ENCODE measurements at places on chromosomes 3 and 15.

DNA sequence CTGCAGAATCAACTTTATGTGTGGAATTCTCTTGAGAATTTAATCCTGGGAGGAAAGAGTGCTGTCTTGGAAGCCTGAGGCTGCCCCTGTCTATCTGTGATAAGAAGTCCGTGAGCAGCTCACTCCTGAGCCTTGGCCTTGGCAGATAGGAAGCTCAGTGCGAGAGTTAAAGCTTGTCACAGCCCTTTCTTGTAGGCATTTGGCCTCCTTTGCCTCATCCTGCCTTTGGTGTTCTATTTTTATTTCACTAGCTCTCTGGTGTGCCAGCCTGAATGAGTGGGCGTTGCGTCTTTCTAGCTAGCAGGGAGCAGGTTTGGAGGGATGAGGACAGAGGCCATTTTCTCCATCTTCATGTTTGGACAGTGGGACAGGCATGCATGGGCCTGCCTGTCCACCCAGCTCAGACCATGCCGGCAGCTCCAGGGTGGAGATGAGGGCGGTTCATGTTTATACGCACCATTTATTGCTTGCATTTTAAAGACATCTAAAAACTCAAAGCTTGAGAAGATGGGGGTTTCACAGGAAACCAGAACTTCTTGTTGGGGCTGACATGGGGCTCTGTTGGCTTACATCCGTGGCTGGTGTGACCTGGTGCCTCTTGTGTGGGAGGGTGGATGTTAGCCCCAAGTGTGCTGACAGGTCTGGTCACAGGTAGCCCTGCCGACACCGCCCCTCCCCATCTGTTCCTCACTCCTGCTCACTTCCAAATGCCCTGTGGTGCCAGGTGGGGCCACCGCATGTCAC, 29.8 kb downstream of the IRAK2 start:
- no peak for DNase-seq

DNA sequence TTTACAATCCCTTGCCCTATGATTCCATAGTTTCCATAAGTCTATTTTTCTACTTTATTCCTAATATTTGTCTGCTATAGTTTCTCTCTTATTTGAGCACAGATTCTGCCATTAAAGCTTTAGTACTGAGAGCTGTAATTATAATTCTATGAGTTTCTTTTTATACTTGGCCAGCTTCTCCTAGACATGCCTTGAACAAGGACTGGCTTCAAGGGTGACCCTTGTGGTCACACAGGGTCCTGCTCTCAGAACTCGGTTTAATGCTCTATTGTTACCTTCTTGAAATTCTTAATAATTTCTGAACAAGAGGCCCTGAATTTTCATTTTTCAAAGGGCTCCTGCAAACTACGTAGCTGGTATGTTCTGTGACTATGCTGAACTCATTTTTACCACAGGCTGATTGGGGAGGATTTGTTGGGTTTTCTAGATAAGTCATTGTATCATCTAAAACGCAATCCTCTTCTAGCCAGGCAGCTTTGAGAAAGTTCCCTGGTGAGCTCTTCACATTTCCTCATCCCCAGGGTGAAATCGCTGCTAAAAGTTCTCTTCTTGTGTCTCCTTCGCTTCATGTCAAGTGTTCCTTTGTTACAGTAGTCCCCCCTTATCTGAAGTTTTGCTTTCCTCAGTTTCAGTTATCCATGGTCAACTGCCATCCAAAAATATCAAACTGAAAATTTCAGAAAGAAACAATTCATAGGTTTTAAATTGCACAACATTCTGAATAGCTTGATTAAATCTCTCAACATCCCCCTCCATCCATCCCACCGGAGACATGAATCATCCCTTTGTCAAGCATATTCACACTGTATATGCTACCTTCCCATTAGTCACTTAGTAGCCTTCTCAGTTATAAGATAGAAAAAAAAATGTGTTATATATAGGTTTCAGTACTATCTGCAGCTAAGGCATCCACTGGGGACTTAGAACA, 12.6 kb upstream of the PLCL2 start:
- no peak for DNase-seq

DNA sequence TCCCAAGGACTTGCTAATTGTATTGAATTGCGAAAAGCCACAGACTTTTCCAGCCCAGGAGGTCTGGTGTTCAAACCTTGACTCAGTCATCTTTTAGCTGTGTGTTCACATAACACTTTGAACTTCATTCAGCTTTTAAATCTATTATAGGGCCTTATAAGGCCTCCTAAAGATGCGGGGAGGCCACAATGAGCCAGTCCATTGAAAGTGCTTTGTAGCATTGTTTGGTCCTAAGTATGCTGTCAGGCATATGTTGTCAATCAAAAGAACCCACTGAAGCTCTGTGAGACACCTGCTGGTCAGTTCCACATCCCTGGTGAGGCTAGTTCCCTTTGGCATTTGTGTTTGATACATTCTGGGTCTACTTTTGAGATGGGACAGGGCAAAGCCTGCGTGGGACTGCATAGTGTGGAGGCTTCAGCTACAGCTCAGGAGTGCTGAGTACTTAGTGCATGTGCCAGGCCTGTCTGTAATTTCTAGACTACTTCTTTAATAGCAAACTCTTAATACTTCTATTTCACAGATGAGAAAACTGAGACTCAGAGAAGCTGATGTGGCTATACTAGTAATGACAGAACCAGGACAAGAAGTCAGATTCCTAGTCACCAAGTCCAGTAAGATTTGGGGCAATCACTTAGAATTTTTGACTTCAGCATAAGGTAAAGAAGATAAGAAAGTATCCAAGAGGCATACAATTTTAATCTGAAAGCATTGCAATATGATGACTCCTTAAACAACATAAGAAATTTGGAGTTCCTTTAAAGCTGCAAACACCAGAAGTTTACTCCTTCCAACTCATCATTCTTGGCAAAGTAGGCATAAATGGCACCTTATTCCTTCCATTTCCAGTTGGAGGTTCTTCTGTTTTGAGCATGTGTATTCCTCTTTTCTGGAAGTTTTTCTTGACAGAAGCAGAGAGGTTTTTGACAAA, 213.0 kb downstream of the PDCD6IP start:
- no peak for DNase-seq

GRCh38 chr3:165884518-165884917, 47.3 kb upstream of the BCHE start:
- DNase-seq = no peak

GRCh38 chr15:65404186-65404872, 18.4 kb downstream of the IGDCC4 start:
- no peak for DNase-seq

- no peak for DNase-seq
Measured at GRCh38 chr3:110384601-110385000, 687.0 kb upstream of the NECTIN3 start.

DNA sequence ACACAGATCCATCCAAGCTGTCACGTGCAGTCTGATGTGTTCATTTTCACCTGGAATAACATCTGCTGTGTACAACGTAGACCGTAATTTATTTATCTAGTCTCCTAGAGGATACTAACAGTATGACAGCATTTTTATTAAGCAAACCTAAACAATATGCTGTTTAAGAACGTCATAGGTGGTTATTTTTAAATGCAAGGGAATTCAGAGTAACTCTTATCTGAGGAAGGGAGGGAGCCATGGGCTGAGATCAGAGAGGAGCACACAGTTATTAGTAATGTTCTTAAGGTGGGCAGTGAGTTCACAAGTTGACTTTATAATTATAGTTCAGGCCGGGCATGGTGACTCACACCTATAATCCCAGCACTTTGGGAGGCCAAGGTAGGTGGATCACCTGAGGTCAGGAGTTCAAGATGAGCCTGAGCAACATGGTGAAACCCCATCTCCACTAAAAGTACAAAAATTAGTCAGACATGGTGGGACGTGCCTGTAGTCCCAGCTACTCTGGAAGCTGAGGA, 193.6 kb downstream of the UACA start:
- DNase-seq = no peak

DNA sequence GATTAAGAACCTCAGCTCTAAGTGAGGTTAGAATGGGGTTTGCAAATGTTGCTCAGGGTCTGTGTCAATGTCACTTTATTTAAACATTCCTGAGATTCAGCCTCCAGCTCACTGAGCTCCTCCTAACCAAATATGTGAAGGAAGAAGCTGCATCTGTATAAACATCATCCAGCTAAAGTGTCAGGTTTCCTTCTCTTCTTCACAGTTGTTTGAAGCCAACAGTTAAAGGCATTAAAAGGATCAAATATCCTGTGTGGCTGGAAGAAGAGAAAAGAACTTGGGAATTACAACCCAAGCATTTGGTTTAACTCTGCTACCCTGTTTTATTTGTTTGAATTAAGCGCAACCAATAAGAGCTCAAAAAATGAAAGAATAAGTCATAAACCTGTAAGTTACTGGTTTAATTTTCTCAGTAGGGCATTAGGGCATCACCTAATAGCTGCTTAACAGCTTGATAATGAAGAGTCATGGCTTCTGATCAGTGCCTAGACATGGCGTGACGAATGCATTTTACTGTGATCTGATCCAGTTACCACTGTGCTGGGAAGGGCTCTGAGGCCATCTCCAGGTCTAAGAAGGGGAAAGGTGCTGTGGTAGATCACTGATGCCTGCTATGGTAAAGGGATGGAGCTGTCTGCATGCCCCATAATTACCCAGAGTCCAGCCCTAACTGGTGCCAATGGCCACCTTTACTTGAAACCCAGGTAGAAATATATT, 165.7 kb upstream of the TSC22D2 start:
- no peak for DNase-seq

GRCh38 chr3:14803101-14803980, 15.4 kb upstream of the FGD5 start:
- DNase-seq = no peak

DNA sequence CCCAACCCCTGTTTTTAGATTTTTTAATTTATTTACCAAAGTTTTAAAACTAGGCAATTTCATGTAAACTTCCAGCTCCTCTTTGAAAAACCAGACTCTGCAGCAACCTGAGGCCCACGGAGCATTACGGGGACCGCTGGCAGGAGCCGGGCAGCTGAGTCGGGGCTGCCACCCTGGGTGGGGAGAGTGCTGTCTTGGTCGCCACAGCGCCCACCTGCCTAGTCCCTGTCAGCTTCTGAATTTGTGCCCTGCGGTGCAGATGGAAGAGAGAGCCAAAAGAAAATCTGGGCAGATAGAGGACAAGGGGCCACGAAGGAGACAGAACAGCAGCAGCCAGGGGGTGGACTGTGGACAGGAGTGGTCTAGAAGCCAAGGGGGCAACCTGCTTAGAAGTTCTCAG, 34.6 kb downstream of the PXYLP1 start:
- DNase-seq = no peak

DNA sequence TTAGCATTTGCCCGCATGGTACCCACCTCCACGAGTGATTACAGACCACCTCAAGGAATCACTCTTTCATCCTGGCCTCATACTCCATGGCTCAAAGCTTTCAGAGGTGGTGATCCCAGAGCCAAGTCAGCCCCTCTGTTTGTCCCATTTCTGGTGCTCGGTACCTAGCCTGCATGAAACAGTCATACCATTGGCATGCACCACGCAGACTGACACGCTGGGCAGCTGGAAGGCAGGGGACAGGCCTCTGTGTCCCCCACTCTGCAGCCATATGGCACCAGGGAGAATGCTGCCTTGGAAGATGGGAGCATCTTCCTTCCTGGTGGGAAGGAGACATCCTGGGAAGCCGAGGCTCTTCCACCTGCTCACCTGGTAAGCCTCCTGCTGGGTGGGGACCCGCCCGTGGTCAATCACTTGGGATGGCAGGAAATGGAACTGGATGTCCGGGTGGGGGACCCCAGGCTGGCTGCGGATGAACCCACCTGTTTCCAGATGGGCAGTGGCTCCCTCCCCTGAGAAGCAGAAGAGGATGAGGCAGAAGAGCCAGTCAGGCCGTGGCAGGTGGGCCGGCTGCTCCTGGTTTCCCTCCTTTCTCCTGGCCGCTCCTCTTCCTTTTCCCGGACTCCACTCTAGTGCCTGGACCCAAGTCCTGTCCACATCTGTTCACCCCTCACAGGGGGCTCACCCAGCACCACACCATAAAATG, 26.9 kb downstream of the CHDH start:
- no peak for DNase-seq

DNA sequence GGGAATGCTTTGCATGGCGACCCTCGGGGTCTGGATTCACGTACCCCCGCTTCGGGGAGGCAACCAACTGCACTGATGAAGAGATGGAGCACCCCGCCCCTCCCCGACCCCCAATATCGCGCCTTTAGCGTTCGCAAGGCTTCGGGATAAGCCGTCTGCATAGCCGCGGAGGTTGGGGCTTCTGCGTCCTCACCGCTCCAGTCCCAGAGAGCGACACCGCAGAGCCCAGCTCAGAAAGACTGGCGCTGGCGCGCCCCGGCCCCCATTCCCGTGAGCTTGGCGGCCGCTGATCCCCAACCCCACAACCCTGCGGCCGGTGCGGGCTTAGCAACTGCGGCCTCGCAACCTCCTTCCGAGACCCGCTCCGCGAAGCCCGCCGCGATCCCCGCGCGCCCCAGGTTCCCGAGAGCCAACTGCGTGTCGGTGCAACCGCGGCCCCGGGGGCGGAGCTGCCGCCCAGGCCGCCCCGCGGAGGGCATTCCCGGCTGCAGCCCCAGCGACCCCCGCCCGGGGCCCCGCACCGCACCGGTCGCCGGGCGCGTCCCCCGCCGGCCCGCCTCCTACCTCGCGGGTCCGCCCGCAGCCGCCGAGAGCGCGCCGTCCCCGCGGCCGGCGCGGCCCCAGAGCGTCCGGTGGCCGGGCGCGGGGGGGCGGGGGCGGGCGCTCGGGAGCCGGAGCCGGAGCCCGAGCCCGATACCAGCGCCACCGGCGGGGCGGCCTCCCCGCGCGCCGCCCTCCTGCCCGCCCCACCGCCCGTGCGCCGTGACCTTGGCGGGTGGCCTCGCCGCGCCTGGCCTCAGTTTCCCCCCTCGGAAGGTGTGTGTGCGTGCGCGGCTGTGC, 79.5 kb downstream of the IQSEC1 start:
- no peak for DNase-seq

DNA sequence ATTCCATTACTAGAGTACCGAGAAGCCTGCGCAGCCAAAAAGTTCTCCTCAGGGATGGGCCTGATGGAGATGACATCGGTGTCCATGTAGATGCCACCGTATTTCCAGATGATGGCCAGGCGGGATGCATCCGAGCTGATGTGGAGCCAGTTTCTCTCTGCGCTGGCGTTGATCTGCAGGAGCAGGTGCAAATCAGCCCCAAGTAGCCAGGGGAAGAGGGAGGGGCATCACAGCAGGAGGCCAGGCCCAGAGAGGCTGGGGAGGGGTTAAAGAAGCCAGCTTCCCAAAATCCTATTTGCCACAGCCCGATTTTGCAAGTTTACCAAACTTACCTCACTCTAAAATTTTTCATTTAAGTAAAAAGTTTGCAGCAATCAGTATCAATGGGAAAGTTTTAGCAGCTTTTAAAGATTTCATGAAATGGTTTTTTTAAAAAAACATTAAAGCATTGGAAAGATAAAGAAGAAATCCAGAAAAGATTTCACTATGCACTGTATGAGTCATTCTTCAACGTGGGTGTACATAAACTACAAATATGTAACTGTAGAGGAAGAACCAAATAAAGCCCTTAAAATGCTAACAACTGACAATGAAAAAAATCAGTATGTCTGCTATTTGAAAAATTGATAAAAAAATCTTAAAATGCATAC, 7.4 kb downstream of the A4GNT start:
- no peak for DNase-seq

DNA sequence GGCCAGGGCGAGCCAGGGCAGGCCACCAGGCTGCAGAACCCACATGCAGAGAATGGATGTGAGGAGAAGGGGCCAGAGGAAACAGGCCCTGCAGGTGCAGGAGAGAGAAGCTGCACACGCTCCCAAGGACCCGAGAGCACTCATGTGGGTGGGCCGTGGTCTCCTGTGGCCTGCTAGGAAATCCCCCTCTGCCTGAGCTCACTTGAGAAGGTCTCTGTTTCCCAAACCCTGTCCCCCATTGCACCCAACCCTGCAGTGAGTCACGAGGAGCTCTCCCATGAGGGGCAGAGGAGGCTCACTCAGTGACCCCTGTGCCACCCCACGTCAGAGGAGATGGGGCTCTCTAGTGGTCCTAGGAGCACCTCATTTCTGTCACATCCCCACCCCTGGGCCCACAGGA, 111.1 kb downstream of the KLF13 start:
- no peak for DNase-seq
